Stimulated activated CD8-positive, alpha-beta memory T cell treated with anti-CD3 and anti-CD28 coated beads, Interleukin-4, amount 100 ng/mL, for 1 hour (primary cell): ENCODE measurements at places on chromosomes 11 and 22.

DNA sequence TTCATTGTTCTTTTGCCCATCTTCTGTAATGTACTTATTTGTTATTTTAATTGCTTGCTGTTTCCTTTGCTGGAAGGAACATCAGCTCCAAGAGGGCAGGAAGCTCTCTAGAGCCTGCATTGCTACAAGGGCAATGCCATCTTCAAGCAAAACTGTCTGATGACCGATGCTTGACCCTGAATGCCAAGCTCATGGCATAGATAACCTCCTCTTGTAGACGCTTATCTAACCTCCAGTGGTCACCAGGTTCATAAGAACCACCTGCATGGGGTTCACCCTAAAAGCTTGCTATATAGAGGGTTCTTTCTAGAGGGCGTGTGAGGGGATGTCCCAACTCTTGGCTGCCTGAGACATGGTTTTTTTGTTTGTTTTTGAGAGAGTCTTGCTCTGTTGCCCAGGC is 16.5 kb downstream of the FADS3 start:
- no peak for DNase-seq

DNA sequence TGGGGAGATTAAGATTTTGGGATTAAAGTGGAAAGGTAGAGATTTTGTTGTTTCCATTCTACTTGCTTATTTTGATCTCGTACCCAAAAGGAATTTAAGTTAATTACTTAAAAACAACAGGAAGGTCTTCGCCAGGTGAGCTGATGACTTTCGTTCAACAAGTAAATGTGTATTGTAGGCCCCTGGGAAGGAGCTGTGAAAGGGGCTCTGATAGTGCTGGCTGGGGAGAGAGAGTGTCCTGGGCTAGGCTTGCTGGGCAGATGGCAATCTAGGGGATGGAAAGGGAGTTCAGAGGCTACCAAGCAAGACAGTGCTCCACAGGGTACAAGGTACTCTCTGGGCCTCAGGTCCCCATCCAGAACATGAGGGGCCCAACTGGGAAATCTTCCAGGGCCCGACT is 189.4 kb downstream of the CEP164 start:
- DNase-seq = no peak

DNA sequence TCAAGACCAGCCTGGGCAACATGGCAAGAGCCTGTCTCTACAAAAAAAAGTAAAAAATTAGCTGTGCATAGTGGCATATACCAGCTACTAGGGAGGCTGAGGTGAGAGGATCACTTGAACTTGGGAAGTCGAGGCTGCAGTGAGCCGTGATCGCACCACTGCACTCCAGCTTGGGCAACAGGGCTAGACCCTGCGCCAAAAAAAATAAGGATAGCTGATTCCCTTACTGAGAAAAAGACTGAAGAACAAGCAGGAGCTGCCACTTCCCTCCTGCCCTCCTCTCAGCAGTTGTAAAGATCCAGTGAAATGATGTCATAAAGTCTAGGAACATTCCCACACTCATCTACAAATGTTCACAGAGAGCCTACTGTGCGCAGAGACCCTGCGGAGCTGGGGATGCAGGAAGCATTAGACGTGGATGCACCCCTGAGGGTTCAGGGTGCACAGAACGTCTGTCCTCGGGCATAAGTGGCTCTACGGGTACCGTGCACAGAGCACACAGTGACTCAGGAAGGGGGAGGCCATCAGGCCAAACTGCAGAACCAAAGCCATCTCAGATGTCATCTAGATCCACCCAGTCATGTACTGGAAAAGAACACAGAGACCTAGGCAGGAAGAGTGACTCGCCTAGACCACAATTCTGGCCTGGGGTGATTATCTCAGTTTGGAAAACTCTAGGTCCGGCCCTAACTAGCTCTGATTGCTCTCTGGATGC is 11.7 kb downstream of the SEC14L2 start:
- DNase-seq = no peak

- no peak for DNase-seq
Measured at GRCh38 chr11:2096919-2097301, 42.3 kb downstream of the IGF2 start.

DNA sequence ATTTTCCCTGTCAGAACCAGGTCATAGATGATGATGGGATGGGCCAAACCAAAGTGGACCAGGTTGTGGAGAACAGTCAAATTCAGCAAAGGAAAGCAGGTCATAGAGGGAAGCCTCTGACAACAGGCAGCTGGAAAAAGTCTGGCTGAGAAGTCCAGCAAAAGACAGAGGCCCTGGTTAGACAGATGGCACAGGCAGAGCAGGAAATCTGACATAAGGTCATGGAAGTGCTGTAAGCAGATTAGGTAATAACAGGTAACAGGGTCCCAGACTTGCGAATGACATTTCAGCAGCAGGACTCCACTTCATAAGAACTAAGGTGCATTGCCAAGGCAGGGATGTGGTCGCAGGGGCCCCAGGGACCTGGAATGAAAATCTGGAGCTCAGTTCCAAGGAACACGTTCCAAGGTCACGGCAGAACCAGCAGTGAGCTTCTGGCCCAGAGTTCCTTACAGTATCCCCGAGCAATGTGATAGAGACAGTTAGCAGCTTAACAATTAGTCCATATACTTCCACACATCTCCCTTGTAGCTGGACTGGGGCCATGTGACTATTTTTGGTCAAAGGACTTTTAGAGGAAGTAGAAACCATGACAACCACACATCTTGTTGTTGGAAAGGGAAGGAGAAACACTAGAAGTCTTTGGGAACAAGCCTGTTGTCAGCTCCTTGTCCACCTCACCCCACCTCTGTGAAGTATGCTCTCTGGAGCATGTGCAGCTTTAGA is 75.4 kb downstream of the ME3 start:
- no peak for DNase-seq

GRCh38 chr11:65849366-65849765 is 8.6 kb downstream of the CFL1 start:
- DNase-seq = no peak

- DNase-seq = no peak
Measured at GRCh38 chr22:47230251-47230650, 467.8 kb downstream of the TBC1D22A start.

- DNase-seq = no peak
Measured at GRCh38 chr11:45105984-45106375, 40.5 kb upstream of the PRDM11 start.
